Stimulated activated CD8-positive, alpha-beta memory T cell treated with anti-CD3 and anti-CD28 coated beads, Interleukin-2, amount 100 ng/mL, for 1 hour (primary cell): ENCODE measurements at places on chromosomes 13 and 19.

DNA sequence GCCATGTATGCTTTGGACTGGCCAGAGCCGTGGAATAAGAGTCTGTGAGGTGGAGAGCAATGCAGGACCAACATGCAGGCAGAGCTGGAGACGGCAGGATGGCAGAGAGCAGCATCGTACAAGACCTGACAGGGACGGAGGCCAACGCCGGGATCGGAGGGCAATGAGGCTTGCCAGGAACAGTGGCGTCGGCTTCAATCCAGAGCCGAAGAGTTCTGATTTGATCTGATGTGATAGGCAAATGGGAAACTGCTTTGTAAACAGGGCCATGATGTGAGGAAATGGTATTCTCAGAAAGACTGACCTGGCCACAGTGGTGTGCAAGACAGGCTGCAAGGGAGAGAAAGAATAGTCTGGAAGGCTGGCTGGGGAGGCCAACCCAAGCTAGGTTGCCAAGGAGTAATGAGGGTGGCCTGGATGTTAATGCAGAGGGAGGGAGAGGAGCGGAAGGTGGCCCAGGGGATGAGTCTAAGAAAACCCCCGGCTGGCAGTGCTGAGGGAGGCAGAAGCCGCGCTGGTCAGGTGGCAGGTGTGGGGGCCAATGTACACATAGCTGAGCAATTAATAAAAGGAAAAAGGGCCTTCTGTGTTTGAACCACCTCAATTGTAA is 26.7 kb downstream of the RCBTB2 start:
- DNase-seq: no peak

DNA sequence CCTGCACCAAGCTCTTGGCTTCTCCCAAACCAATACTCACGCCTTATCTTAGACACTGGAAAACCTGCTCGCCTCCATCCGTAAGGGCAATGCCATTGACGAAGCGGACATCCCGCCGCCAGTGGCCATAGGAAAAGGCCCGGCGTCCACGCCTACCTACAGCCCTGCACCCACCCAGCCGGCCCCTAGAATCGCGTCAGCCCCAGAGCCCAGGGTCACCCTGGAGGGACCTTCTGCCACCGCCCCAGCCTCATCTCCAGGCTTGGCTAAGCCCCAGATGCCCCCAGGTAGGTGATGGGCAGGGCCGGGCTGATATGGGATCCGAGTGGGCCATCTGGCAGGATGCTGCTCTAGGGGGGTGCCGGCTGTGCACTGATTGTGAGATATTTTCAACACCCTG is 7.4 kb downstream of the CC2D1A start:
- DNase-seq: no peak

- DNase-seq: no peak
Measured at GRCh38 chr13:34750078-34750931, 191.8 kb upstream of the NBEA start.

DNA sequence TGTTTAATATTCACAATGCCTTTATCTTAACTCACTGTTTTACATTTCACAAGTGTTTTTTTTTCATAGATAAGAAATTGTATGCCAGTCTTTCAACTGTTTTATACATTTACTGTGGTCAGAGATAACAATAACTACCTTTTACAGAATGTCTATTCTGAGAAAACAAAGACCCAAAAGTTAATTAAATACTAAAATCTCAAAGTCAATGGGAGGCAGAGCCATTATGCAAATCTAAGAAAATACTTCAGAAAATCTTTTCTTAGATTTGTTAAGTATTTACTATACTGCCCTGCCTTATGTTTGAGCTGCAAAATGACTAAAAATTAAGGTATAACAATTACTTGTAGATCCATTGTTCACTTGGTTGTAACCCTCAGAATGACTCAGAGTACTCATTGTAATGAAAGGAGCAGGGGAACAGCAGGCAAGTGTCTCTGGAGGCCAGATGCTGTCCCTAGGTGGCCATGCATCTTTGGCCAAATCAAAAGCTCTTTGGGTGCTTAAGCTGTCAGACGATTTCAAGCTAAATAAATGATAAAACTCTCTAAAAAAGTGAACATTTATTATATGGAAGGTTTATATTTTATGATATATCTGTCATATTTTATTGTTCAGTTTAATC is 770.1 kb upstream of the PCDH20 start:
- DNase-seq: no peak

GRCh38 chr13:50236898-50237318 is 221.7 kb downstream of the KCNRG start:
- no peak for DNase-seq
